ENCODE measurements at places on chromosomes 11 and 22.

DNA sequence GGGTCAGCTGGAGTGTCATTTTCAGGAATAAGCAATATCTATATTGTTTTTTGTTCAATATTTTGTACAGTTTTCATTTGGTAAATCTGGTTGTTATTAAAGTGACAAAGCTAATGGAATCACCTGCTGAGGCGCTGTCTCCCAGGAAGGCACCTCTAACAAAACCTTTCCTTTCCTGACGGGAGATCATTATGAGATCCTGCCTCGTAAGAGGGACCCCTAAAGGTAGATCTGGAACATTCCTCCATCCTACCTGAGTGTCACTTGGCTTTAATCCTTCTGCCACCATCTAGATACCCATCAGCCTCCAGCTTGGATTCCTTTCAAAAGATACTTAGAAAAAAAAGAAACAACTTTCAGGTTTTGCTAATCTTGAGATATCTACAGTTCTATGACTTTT lies 157.7 kb downstream of the FAT3 start:
- no peak for DNase-seq

DNA sequence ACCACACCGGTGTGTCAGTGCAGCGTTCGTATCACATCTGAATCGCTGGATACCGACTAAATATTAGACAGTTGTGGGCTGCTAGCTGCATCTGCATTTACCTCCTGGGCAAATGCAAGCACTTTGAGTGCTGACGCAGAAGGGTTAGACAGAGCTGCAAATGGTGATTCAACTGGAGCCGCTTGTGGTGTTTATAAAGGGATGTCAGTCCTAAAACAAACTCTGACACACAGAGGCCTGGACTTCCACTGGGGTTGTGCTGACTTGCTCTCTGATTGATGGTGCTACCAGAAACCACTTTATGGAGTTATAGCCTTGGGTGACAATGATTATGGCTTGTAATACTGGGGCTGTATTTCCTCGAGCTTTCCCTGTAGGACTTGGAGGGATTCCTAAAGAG lies 374.4 kb downstream of the NTM start:
- no peak for DNase-seq

DNA sequence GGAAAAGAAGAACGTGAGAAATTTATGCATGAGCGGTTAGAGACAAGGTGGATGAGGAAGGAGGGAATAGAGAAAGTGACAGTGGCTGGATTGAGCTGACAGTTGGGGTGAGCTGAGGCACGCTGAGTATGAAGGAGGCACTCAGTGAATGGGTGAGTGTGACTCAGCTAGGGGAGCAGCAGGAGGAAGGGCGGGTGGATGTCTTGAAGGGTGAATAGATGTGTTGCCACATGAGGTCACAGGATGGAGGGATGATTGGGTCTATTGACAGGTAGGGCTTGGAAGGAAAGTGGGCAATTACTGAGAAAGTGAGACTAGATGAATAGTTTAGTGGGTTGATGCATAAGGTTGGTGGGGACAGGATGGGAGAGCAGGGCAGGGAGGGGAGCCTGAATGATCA lies 8.0 kb downstream of the IFITM10 start:
- DNase-seq, result no peak

DNA sequence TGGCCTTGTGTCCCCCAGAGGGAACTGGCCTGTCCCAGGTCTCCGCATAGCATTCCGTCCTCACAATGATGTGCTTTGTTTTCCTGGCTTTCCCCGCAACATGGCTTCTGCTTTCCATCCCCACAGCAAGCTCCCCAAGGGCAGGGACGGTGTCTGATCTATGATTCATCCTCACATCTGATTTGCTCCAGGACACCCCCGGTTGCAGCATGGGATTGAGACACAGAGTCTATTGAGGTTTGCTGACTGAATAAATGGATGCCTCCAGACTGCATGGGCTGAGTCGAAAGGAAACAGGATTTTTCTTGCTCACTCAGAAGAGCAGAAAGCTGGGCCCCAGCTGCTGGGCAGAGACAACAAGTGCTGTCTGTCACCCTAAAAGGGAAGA lies 40.2 kb downstream of the LMO1 start:
- DNase-seq, result no peak

DNA sequence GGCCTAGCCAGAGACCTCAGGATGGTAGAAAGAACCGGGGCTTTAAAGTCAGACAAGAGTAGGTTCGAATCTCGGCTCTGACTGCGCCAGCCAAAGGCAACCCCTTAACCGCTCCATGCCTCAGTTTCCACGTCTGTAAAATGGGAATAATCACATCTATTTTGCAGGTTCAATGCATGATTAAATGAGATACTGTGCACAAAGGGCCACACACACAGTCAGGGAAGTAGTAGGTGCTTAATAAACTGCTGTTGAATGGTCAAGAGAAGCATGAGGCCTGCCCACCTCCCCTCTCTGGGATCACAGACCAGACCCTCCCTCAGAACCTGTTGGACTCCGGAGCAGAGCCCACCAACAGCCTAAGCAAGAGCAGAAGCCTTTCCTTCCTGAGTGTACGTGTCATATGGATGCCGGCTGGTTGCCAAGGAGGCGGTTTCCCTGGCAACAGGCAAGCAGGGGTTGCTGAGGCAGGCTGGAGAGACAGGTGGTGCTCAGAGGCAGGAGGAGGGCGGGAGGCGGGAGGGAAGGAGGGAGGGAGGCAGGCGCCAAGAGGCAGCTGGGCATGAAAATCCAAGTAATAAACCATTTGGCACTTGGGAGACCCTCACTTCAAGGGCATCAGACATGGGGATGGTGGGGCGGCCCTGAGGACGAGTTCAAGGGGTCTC lies 43.9 kb downstream of the NFAM1 start:
- peak; percentile 90 for DNase-seq

DNA sequence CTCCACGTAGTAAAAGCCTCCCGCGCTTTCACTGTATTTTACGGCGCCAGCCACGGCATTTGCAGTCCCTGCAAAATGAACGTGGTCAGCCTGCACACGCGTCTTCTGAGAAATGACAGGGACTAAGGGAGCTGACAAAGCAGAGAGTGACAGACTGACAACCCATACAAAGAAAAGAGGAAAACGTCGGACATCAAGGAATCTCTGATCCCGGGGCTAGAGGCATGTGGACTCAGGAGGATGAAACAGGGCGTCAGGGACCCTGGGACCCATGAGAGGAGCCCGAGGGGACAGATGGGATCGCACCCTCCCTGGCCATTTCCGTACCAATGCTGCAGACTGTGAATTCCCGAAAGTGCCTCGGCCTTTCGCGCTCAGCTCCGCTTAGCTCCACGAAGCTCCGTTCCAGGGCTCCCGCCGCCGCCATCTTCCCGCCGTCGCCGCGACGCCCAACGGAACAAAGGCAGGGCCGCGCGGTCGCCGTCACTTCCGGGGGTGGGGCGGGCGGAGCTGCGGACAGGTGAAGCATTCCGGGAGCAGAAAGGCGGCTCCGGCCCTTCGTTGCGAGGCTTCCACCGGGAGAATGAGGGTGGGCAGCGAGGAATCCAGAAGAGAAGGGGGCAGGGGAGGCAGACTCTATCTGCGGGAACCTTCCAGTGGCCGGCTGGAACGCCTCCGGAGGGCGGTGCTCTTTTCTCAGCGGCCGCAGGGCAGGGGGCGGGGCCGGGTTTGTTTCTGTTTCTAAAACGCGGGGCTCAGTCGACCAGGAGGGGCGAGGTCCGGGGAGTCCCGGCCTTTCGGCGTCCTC lies at the start of gene NUP160:
Gene NUP160 (minus strand): TSS at position 459 of the 808 bp plus-strand sequence. CDS start 32 bp downstream, at position 427.
- DNase-seq, result peak; percentile 80

GRCh38 chr11:2107941-2108630 lies 31.1 kb downstream of the IGF2 start:
- DNase-seq, result no peak

DNA sequence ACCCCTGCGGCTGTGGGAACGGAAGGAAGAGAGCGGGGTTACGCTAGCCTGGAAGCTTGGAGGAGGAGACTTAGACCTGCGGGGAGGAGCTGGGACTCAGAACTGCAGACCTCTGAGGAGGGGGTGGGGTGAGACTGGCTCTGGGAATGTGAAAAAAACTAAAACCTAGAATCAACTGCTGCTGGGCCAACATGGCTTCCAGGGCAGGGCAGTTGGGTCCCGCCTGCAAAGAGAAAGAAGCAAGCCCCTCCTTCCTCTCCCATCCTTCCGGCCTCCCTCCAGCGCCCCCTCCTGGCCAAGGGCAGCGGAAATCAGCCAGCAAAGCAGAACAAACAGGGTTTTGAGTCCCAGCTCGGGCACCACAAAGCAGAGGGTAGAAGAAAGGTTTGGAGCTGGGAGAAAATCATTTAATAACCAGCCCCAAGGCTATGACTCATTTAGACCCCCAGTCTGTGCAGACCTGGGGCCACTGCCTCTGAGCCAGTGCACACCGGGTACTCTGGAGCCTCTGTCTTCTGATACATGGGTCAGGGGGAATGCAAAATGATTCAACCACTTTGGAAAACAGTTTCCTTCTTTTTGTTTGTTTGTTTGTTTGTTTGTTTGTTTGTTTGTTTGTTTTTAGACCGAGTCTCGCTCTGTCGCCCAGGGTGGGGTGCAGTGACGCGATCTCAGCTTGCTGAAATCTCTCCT lies 7.3 kb upstream of the NCF4 start:
- peak; percentile 50 for DNase-seq
